Stimulated activated CD4-positive, alpha-beta T cell treated with anti-CD3 and anti-CD28 coated beads, Interleukin-12 subunit alpha, Interleukin-12 subunit beta, amount 100 ng/mL, for 24 hours (primary cell): ENCODE measurements at places on chromosomes 4 and X.
A peak's percentile ranks its signal among the peaks of the same experiment; 100 is the strongest.

DNA sequence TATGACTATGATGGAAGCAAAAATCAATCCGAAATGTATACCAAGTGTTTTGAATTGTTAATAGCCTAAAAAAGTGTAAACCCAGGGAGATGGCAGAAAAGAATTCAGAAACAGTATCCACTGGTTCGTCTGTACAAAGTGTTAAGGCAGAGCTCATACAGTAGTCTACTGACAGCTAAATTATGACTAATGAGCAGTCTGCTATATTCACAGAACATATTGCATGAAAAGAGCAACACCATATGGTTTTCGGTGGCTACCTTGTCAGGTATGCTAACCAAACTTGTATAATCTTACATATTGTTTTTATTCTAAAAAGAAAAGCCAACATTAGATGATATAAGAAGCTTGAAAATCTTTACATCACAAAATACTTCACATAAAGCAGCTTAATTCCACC, 18.5 kb downstream of the EPHA5 start:
- no peak for DNase-seq

GRCh38 chr4:10009861-10010500, 11.3 kb downstream of the SLC2A9 start:
- DNase-seq: no peak

GRCh38 chr4:47729131-47729680, 108.7 kb downstream of the CORIN start:
- no peak for DNase-seq

GRCh38 chr4:126375462-126376054, 1060.8 kb downstream of the FAT4 start:
- no peak for DNase-seq

DNA sequence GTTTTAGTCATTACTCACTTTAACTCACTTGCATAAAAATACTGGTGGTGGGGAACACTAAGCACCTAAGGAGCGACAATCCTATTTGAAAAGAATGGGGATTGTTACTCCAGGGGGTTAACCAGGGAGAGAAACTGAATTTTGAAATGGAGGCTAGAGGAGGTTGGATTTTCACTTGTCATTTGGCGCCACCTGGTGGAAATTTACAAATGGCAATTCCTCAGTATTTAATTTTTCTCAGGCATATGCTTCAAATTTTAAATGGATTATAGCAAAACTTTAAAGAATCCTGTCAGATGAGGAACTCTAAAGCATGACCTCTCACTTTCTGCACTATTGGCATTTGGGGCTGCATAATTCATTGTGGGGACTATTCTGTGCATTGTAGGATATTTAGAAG, 2.7 kb upstream of the GEMIN8 start:
- DNase-seq: peak; percentile 17

DNA sequence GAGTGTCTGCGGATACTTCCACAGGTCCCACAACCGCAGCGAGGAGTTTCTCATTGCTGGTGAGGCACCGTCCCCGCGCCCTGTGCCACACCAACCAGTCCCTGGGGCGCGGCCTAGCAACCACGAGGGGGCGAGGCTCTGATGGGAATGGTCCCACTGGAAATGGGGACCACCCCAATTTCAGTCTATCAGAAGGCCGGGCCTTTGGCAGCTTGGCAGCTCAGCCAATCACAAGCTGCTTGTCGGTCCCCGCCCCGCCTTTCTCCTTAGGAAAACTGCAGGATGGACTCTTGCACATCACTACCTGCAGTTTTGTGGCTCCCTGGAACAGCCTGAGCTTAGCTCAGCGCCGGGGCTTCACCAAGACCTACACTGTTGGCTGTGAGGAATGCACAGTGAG, 3.0 kb downstream of the TIMP1 start:
- no peak for DNase-seq

- no peak for DNase-seq
Measured at GRCh38 chr4:158234671-158235070, 24.4 kb downstream of the TMEM144 start.

DNA sequence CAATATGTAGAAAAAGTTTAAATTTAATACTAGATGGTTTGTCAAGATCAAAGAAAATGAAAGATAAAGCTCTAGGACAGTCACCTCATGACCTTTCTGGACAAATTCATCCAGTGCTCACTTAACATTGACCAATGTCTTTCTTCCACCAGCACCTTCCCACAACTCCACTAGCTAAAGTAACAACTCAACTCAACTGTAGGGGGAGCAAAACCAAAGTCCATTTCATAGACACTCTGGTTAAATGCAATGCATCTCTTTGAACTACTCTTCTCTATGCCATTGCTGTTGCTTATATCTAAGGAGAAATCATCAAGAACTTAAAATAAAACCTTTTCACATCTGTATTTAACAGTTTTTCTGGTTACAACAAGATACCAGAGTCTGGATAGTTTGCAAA, 25.1 kb downstream of the UGT2B4 start:
- DNase-seq: no peak

- no peak for DNase-seq
Measured at GRCh38 chr4:99591757-99592156, 17.1 kb downstream of the MTTP start.

GRCh38 chr4:73864961-73865360, 4.2 kb upstream of the CXCL1 start:
- DNase-seq: no peak

GRCh38 chr4:2862528-2862927, 18.9 kb downstream of the ADD1 start:
- DNase-seq: no peak

- no peak for DNase-seq
Measured at GRCh38 chr4:171035909-171036308, 777.3 kb upstream of the GALNTL6 start.

GRCh38 chrX:9614016-9614415, 149.2 kb downstream of the TBL1X start:
- no peak for DNase-seq

- DNase-seq: no peak
Measured at GRCh38 chrX:6989858-6990257, 157.7 kb upstream of the STS start.

DNA sequence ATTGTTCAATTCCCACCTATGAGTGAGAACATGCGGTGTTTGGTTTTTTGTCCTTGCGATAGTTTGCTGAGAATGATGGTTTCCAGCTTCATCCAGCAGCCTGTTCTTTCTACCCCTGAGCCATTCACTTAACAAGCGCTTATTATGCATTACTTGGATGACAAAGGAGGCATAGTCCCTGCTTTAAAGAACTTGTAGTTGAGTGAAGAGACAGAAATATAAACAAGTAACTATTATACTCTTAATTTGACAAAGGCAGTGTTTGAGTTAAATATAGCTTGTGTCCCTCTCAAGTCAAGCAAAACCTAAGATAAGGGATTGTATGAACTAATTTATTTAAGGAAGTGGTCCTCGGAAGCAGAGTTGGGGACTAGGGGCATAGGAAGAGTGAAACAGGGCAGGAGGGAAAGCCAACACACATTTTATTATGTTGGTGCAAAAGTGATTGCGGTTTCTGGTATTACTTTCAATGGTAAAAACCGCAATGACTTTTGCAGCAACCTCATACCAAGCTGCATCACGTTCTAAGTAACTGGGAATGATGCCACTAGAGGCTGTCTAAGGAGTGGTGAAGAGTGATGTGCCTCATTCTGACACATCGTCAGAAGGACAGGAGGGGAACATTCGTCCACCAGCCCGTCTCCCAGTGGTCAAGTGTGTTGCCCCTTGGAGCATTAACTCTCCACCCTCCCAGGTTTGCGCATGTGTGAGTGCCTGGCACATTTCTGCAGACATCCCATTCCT, 41.8 kb downstream of the QDPR start:
- DNase-seq: no peak

DNA sequence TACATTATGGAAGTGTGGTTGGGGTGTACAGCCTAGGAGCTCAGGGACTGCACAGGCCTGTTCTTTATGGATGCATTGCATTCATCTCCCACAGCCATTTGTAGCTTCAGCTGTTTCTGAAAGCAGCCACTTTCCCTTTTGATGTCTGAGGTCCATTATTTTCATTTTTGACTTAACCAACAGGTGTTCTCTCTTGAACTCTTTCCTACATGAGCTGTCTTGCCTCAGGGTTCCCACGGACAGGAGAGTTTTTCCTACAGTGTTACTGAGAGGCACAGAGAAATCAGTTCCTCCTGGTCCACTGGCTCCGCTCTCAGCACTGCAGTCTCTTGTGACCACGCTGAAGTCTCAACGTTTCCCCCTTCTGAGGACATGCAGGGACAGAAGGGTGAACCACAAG, 87.2 kb downstream of the RASL11B start:
- no peak for DNase-seq

GRCh38 chr4:118587946-118588345, 97.2 kb upstream of the METTL14 start:
- DNase-seq: no peak

- peak; percentile 32 for DNase-seq
Measured at GRCh38 chrX:103918050-103918449, 44.4 kb upstream of the TMSB15B start.

DNA sequence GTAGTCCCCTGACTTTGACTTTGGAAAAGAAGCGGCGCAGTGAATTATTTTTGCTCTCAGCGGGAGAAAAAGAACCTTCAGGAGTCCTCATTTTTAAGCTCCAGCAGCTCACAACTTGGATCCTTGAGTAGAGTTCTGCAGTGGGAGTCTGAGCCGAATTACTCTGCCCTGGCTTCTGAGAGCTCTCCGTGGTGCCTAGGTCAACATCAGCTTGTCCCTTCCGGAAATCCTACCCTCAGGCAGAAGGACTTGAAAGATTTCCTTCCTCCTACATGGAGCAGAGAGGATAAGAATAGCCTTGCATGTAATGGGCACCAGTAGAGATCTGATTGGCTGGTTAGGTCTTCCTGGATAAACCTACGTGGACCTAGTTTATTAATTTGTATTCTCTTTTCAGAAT, 549.7 kb upstream of the TENM3 start:
- DNase-seq: no peak

DNA sequence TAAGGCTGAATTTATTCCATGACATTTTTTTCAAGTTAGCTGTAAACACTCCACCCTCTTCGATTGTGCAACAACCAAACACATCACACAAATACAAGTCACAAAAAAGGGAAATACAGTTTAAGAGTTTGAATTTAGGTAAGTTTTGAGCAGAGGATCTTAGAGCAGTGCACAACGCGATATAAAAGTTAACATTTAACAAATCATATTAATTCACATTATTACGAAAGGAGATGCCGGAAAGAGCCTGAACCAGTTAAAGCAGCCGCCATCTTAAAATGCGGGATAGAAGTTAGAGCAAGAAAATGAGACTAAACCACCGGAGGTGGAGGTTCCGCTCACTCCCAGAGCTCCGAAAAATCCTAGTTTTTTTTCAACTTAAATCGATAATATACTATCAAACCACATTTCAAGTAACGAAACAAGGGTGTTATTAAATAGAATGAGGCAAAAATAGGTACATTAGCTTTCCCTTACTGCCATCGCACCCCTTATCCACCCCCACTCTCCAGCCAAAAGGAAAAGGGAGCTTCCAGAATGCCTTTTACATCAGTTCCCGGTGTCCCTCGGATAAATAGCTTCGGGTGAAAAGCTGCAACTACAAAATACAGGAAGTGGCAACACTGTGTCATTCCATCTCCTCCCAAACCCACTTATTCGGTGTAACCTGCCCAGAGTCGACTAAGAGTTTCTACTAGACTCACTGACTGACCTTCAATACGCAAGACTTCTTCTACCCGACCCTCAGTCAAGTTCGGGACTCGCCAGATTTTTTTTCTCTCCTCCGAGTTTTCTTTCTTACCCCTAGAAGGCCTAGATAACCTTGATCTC, 1.9 kb downstream of the UBE2D3 start:
- no peak for DNase-seq

GRCh38 chrX:44099366-44099765, 126.2 kb upstream of the NDP start:
- no peak for DNase-seq

- no peak for DNase-seq
Measured at GRCh38 chrX:150690126-150690525, 3.1 kb upstream of the MTMR1 start.

GRCh38 chrX:110407910-110408545, 49.4 kb downstream of the RTL9 start:
- DNase-seq: no peak

- DNase-seq: no peak
Measured at GRCh38 chr4:53459548-53459947, 82.1 kb downstream of the FIP1L1 start.

DNA sequence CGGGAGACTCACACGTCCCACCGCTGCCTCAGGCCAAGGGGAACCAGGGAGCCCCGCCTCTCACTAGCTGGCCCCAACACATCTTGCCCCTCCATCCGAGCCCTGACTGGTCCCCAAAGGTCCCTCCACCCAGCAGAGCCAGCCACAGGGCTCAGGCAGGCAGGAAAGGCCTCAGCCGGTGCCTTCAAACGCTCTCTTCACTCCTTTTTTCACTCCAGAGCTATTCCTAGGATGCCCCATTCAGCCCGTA, 1.5 kb upstream of the ARHGAP4 start:
- DNase-seq: no peak

- no peak for DNase-seq
Measured at GRCh38 chr4:126604268-126604867, 1028.4 kb upstream of the INTU start.
